ENCODE measurements at places on chromosomes 4 and X. TPM values are rescaled to one million over a fixed set of nuclear protein-coding genes. Genes with fewer than 3 reads are reported as not detected.
A peak's percentile ranks its signal among the peaks of the same experiment; 100 is the strongest.

The NR0B1 gene
- not detected for total RNA-seq

The FGF13 gene
- 0.47 TPM for total RNA-seq

DNA sequence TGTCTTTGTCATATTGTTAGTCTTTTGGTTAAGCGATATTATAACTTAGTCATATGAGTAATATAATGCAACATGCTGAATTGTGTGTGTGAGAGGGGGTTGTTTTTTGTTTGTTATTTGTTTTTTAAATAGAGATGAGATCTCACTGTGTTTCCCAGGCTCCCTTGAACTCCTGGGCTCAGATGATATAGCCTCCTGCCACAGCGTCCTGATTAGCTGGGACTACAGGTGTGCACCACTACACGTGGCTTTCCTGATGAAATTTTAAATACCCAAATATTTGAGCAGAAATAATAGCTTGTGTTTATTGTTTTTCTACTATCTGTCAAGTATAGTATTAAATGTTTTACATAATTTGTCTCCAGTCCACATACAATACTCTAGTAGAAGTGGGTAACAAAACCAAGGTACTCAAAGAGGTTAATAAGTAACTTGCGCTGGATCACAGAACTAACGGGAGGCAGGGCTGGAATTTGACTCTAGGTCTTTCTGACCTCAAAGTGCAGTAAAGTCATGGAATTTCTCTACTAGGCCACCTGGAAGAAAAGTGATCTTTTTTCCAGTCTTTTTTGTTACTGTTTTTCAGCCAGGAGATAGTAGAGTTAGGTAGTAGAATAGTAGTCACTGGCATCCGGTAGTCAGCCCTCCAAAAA is 47.8 kb downstream of the CLCN3 start:
- no peak for DNase-seq

GRCh38 chr4:67048530-67048929 is 496.8 kb downstream of the CENPC start:
- DNase-seq = no peak

DNA sequence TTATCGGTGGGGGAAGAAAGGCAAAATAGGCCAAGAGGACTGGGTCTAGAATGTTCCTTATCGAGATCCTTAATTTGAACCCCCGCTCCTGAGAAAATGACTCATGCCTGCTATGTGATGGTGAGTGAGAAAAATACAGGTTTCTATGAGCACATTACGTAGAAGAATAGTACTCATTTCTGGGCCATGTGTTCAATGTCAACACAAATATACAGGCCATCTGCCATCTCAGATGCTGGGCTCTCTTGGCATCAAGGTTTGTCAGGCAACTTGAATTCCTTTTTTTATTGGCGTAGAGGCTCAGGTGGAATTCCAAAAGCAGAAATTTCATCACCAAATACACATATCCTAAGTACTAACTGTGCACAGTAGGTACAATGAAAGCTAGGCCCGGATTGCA is 81.4 kb upstream of the TRIM2 start:
- DNase-seq = no peak

- DNase-seq = no peak
Measured at GRCh38 chr4:127881563-127881864, 821 bp downstream of the PLK4 start.

DNA sequence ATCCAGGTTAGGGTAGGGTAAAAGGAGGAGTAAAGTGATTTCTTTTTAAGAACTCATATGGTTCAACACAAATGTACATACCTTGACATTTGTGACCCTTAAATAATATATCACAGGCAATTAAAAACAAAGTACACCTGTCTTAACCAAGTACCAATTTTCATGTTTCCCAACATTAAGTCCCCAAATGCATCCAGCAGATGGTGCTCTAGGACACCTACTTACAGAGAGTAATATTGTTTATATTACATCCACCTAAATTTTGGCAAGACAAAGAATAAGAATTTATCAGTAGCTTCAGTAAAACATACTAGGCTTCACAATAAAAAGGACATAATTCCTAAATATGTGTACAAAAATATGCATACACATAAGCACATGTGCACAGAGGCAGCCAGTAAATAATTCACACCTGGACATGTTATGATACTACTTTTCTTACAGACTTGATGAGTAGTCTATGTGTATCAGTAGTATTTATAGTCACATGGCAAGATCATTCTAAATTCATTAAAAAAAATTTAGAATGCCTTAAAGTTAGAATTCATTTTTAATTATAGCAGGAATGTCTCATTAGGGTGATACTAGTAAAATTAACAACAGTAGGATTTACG is 219.7 kb downstream of the DCLK2 start:
- peak; percentile 76 for DNase-seq

DNA sequence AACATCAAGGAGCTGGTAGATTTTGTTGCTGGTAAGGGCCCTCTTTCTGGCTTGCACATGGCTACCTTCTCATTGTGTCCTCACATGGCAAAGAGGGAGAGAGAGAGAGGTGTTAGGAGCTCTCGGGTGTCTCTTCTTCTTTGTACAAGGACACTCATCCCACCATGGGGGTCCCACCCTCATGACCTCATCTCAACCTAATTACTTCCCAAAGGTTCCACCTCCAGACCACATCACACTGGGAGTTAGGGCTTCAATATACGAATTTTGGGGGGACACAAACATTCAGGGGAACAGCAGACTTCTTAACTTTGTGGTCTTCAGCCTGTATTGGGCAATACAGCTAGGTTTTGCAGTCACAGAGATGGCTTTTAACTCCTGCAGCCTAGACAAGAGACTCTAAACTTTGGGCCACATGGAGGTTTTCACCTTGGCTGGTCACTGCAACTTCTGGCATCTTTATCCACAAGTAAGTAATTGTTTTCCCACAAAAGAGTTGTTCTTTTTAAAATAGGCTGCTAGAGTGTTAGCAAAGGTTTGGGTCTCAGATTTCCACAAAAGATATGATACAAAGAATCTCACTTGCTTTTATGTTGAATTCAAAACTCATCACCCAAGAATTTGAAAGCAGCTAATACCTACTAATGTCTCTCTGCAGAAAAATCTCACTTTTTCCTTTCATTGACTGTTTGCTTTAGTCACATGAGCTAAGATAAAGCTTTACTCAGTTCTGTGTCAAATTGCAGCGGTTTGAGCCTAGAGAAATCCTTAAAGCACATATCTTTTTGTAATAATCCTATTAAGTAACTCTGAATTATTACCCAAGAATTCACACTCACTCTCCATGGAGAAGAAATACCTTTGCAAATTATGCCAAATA is 39.6 kb upstream of the BBS12 start:
- DNase-seq = peak; percentile 49

DNA sequence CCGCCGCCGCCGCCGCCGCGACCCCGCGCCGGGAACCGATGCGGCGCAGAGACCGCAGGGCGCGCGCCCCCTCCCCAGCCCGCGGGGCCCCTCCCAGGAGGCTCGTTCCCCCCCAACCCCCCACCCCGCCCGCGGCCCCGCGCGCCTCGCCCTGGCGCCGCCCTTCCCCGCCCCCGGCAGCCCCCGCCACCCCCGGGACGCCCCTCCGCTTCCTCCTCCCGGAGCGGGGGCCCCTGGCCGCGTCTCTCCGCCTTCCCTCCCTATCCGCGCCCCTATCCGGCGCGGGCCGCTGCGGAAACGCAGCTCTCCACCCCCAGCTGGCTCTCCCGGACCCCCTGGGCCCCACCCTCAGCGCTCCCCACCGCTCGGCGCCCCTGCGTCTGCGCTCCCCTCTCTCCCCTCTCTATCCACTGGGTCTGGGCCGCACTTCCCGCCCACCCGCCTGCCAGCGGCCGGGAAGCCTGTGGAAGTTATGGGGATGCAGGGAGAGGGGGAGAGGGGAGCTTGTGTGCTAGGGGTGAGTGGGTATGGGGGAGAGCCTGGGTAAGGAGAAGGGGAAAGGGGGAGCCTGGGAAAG is at the start of gene TMEM271:
Gene TMEM271, minus strand, starts transcription at position 51 of the 577 bp plus-strand sequence. CDS start 233 bp downstream, outside the sequence.
- DNase-seq = no peak

The SHISA3 gene
- 33.5 TPM for total RNA-seq

DNA sequence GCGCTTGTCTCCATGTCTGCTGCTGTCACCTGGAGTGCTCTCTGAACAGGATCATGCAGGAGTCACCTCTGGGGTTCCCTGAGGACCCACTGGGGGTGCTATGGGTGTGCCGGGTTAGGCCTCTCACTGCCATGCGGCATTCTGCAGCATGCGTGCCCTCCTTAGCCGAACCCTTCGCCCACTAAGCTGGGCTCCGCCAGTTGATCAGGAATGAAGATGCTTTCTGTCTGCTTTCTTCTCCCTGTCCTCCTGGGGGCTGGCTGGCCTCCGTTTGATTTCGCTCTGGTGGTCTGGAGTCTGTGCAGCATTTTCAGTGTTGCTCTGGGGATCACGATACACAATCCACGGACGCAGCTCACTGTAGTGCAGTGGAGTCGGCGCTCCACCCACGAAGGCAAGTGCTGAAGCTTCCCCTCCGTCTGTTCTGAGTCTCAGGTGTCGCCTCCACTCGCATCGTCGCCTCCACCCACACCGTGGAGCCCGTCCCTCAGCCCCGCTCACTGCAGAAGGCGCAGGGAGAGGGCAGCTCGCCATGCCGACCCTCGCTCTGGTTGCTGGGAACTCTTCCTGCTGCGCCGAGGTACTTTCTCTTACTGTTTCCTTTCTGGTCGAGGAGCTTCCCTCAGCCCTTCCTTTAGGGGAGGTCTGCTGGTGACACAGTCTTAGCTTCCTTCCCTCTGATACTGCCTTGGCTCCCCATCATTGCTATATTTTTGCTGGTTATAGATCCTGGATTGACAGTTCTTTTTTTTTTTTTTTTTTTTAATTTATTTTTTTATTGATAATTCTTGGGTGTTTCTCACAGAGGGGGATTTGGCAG is 29.2 kb downstream of the LETM1 start:
- no peak for DNase-seq

DNA sequence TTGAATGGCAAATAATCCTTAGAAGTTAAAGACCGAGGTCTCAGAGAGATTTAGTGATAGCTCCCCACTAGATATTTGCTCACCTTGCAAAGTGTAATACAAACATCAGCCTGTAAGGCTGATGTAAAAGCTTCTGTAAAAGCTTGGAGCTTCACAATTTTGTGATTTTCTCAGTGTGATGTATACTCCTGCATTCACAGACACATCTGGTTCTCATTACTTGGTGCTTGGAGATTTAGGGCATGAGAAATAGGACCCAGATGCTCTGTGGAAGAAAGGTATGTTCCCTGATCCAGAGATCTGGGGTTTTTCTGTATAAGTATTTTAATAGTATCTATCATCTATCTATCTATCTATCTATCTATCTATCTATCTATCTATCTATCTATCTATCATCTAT is 1664.3 kb downstream of the C4orf33 start:
- DNase-seq = no peak

The RAP2C gene
- 13.0 TPM for total RNA-seq

DNA sequence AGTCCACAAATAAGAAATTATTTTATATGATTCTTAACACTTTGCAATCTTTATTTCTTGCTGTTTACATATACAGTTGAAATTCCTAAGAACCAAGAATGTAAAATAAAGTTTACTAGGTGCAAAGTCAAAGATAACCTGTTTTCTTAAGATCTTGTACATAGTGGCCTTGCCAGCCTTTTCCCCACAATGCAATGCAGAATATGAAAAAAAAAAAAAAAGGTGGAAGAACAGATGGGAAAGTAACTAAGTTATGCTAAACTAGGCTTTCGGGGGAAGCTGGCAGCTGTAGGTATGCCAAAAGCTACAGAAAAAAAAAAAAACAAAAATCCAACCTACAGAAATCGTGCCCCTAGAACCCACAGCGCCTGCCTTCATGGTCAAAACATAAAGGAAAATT is 1588.4 kb downstream of the STIM2 start:
- DNase-seq = no peak

- DNase-seq = no peak
Measured at GRCh38 chr4:93761286-93761685, 67.3 kb upstream of the ATOH1 start.

DNA sequence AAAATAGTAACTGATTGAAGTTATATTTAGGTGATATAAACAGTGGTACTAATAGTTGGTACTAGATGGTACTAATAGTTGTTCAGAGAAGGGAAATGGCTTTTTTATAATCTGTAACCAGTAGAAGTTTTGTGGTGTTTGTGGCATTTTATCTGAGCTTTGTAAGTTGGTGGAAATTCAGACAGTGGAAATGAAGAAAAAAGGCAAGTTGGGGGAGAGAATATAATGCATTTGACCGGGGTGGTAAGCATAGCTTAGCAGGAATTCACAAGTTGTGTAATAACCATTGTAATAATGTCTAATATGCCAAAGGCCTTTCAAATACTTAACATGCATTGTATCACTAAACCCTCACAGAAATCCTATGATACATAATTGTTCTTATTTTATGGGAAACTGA is 36.3 kb downstream of the DTHD1 start:
- no peak for DNase-seq

DNA sequence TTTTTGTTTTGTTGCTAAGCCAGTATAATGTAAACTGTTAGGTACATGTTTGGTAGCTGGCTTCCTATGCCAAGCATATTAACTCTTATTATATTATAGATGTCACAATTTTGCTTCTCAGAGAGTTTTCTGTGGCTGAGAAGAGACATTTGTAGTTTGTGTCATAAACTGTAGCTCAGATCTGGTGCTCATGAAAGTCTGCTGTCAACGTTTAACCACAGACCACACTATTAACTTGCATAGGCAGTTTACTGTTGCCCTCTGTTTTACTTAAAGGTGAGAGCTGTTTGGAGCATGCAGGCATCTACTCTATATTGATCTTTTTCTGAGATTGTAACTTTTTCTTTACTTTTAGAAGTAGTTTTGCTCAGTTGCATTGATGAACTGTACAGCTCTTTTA is 166.8 kb downstream of the TLL1 start:
- no peak for DNase-seq

DNA sequence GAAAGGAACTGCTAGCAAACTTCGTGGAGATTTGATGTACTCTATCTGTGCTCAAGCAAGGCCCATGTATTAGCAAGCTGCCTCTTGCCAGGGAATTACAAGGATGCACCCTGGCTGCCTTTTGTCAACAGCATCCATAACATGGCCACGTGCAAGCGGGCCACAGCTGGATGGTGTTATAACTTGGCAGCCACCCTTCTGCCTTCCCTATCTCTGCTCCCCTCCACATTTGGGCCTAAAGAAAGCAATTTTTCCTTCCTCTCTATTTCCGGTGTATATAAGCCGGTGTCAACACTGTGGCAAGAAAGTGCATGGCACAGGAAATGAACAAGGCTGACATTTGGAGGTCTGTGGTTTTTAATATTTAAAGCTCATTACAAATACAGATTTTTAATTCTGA is 94.8 kb downstream of the CLNK start:
- DNase-seq = no peak

DNA sequence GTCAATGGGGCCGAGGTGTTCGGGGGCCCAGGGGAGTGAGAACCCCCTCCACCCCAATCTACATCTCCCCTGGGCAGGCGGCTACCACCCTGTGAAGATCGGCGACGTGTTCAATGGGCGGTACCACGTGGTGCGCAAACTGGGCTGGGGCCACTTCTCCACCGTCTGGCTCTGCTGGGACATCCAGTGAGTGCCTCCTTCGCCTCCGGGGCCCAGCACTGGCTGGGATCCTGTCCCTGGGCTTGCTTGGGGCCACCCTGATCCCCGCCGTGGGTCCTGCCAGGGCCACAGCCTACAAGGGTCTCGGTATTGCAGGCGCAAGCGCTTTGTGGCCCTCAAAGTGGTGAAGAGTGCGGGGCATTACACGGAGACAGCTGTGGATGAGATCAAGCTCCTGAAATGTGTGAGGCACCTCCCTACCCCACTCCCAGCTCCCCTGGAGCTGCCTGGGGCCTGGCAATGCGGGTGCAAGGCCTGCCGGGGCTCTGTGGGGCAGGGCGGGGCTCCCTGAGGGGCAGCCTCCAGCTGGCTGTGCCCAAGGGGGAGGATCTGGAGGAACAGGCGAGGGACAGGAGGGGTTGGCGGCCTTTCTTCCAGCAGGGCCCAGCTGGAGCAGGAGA is 697 bp downstream of the SRPK3 start:
- DNase-seq = no peak

All from PC-3 (cell line).